ENCODE measurements at places on chromosomes 6 and 20. TPM values are rescaled to one million over a fixed set of nuclear protein-coding genes. Genes with fewer than 3 reads are reported as not detected.

The CLDN20 gene
- not detected for total RNA-seq

The MOXD1 gene
- 1.9 TPM for total RNA-seq

The ID1 gene
- total RNA-seq, result 425 TPM

The LAMA4 gene
- 1.4 TPM for total RNA-seq

The KCNB1 gene
- total RNA-seq, result 4.3 TPM

All from A549 treated with GW870086 at 1 μM for 4 hours (cell line).